ENCODE measurements at places on chromosomes 4 and X.

DNA sequence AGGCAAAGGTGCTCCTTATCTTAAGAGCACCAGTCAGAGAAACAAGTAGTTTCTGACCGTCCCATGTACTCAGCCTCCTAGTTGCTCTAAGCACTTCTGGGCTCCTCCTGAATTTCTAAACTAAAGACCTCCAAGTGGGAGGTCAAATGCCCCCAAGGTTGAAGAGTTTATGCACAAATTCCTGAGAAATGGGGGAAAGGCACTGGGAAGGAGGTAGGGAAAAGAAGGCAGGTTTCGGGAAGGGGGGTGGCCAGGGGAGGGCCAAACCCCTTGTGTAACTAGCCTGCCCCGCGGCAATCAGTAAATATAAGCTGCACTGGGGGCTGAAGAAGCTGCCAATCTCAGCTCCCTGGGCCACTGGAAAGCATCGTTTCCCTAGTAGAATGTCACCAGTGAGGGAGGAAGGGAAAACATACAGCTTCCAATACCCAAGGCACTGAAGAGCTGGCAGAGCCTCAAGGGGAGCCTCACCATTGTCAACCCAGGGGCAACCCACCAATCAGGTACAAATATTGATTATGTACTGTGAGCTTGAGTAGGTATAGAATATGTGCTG, 3.4 kb downstream of the FOXO4 start:
- DNase-seq: no peak

DNA sequence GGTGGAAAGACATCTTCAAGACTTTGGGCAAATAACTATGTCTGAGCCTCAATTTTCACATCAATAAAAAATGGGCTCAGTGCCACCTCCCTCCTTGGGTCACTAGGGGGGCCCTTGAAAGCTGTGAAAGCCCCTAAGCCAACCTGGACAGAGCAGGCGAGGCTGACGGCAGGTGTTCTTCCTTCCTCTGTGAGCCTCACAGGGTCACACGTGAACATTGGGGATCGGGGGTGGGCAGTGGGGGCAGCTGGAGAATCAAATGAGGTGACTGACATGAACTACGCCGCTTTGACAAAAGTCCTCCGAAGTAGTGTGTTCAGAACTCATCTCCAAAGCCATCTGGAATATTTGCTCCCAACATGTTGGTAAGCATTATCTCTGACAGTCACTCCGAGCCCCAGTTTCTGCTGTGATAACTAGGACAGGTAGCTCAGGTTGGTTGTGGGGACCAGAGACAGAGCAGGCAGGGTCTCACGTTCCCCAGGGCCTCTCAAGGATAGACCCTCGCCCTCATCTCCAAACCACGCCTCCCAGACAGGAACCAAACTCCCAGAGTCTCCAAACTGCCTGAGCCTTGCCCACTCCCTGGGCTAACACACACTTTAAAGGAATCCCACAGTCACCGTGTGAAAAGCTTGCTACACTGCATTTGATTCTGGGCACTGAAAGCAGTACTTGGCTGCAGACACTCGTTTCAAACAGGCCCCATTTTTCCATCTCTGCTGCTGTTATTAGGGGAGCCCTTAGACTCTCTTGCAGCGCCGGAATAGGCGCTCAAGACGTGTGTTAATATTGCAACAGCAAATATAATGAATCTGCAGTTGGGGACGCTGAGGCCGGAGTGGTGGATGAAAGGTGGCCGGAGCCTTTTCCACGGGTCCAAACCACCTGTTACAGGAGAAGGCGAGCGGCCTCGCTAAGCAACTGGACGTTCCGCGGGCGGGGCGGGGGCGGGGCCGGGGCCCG, 717 bp upstream of the WFS1 start:
- no peak for DNase-seq

- DNase-seq: no peak
Measured at GRCh38 chrX:145609951-145610511, 207.6 kb upstream of the SLITRK2 start.

GRCh38 chr4:14621731-14622463, 380.4 kb upstream of the CPEB2 start:
- no peak for DNase-seq

GRCh38 chrX:46279925-46280313, 265.3 kb downstream of the ZNF674 start:
- DNase-seq: no peak

DNA sequence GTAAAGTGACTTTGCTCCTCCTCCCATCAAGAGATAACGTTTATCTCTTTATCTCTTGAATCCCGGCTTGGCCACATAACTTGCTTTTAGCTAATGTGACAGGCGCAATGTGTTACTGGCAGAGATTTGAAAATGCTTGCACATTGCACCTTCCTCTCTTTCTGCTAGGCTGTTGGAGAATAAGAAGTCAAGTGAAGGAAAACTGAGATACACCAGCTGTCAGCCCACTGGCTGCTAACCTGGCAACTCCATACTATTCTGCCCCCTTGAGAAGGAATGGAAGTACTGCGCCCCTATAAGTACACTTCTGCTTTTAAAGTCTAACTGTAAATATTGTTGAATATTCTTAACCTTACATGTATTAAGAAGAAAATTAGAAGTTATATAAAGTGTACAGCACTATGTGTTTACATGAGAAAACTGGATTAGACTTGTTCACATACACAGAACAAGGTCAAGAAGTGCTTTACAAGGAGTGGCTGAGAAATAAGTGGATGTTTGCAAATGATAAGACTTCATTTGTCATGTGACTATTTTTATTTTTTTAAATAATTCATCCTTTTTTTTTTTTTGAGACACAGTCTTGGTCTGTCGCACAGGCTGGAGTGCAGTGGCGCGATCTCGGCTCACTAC, 424.5 kb upstream of the CTSO start:
- no peak for DNase-seq

DNA sequence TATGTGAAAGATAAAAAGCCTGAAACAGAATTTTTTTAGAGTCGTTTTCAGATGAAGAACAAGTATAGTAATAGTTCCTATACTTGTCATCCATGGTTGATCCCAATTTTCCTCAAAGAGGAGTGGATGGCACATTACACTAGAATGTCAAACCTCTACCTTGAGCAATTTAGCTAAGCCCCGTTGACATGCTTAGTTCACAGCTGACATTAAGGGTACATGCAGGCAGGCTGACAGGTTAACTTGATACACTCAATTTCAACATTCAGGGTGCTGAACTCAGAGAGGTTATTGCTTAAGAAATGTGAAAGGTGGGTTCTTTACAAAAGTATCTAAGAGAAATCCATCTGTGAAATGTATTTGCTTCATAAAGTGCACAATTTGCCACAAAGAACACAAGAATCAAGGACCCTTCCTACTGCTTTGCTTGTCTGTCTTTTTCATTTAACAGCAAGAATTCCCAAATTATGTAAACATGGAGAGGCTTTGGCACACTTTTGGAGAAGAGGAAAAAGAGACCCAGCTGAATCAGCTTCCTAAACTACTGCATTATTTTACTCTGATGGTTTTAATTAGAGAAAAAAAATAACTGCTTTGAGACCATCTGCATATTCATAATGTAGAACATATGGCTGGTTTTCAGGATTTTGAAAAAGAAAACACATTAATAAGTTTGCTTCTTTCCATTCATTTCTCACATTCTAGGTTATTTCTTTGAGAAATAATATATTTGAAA, 122.5 kb upstream of the DDIT4L start:
- no peak for DNase-seq

GRCh38 chrX:128975745-128976144, 547.5 kb downstream of the SMARCA1 start:
- DNase-seq: peak; percentile 1

DNA sequence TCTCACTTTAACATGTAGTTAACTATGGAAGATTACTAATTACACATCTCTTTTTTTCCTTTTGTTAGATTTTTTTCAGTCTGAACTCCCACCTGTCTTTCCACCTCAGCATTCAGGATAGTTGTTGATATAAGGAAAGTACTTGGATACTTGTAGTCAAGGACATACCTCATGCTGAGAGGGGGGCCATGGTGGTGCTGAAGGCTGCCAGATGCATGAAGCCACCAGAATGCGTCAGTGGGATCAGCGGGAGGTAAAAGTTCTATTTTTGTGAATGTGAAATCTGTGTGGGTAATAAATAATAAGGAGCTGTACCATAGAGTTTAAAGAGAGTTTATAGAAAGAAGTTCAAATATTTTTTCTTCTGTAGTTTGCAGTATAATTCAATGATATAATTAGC, 13.1 kb upstream of the NDST4 start:
- DNase-seq: peak; percentile 71

GRCh38 chr4:54625391-54625790, 32.4 kb upstream of the KIT start:
- DNase-seq: no peak

- DNase-seq: no peak
Measured at GRCh38 chrX:24702362-24703184, 8.9 kb downstream of the POLA1 start.

- no peak for DNase-seq
Measured at GRCh38 chrX:1400742-1401471, 9.0 kb upstream of the SLC25A6 start.

DNA sequence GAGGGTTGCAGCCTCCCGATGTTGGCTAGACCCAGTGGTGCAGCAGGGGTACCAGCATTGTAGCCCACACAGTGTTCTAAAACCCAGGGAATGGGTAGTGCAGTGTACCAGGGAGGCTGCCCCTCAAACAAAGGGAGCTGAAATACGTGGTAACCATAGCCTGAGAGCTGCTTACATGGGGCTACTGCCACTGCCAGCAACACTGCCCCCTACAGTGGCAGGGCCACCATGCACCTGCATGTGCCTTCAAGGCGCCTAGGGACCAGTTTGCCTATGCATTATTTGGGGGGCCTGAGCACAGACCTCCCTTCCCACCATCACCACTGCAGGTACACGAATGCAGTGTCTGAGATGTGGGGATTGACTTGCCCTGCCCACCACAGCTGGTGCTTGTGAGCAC, 21.0 kb upstream of the BMP15 start:
- no peak for DNase-seq

GRCh38 chr4:111650146-111650545, 495.1 kb upstream of the FAM241A start:
- no peak for DNase-seq

DNA sequence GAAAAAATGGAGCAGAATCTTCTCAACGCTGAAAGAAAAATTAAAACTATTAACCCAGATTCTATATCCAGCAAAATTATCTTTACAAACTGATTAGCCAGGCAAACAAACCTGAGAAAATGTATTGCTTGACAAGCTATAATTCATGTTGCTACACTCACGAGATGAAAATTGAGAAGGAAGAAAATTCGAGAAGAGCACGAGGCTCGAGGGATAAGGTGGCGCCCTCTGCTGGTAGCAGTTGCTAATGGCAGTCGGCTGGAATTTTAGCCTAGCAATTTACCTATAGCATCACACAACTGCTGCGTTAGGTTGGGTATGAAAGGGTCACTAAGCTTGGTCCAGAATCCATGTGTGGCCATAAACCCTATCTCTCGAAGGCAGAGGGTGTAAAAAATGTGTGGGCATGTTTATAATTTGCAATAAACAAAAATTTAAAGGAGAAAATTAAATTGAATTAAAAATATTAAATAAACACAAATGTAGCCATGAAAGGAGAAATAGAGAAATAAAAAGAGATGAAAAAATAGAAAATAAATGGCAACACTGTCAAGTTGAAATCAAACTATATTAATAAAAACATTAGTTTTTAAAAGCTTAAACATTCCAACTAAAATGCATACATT, 126.6 kb downstream of the PPP4R3C start:
- peak; percentile 22 for DNase-seq

- DNase-seq: no peak
Measured at GRCh38 chr4:114284629-114285028, 305.2 kb upstream of the ARSJ start.

DNA sequence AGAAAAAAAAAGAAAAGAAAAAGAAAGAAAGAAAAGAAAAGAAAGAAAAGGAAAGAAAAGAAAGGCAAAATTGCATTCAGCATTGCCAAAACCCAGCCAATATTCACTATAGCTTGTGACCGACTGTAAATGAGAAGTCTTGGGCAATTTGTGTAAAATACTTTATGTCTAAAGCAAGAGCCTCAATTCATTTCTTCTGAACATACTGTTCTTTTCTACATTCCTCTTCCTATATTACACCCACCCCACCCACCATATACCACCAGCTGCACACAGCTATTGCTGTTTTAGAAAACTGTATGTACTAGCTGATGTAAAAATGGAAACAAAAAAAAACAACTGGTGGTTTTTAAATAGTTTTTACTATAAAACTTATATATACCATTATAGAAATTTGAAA, 156.9 kb upstream of the TTC29 start:
- no peak for DNase-seq

- DNase-seq: no peak
Measured at GRCh38 chr4:25160714-25161592, 704 bp upstream of the SEPSECS start.

GRCh38 chrX:3415011-3415410, 68.6 kb upstream of the MXRA5 start:
- no peak for DNase-seq

DNA sequence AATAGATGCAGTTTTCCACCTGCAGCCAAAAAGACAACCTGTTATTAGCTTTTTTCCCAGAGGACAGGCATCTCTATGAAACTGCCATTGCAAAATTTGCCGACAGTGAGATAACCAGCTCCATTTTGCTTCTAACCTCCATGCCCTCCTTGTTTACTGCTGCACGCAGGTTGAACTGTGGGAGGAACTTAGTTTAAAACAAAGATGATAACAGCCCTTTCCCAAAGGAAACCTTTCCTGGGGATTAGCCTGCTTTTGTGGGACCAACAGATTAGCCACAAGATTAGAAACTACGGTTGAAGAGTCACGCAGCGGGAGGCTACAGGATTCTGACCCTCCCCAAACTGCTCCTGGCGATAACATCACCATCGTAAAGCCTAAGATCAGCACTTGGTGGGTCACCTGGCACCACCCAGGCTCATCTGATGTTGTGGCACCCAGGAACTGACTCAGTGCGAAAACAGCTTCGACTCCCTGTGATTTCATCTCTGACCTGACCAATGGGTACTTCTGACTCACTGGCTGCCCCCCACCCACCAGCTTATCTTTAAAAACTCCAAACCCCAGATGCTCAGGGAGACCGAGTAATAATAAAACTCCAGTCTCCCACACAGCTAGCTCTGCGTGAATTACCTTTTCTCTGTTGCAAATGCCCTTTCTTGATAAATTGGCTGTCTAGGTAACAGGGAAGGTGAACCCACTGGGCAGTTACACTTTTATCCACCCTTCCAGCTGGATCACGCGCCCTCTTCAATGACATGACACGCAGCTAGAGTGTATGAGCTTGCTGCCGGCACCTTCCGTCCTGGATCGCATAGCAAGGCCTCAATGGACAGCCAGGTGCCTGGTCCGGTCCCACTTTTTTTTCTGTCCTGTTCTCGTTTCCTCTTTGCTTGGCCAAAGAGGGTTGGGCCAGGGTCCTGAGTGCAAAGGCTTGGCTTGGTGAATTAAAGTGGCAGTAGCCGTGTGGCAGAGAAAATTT, 27.2 kb downstream of the NOP14 start:
- no peak for DNase-seq

GRCh38 chrX:113384628-113385027, 544.0 kb upstream of the AMOT start:
- DNase-seq: no peak

Measured in NCI-H345 (cell line).